Activated T-cell treated with anti-CD3 and anti-CD28 coated beads, Interleukin-2, amount 50 U/mL, for 48 hours (primary cell): ENCODE measurements at places on chromosomes 11 and 22.
A peak's percentile ranks its signal among the peaks of the same experiment; 100 is the strongest.

DNA sequence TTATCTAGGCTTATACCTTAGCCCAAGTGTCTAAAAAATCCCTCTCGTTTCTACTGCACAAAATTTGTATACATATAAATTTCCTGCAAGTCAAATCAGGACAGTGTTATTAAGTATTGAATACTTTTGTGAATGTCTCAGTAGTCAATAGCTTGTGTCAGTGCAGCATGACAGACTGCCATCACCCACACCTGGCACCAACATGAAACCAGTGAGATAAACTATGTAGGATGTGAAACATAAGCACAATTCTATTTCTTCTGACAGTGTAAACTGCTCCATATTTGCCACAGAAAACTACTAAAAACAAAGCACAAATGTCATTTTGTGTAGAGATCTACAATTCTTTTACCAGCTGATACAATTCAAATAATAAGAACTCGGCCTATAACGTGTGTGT lies 542.1 kb upstream of the LUZP2 start:
- no peak for DNase-seq

GRCh38 chr22:35231585-35232084 lies 25.7 kb upstream of the HMGXB4 start:
- DNase-seq: peak; percentile 81

DNA sequence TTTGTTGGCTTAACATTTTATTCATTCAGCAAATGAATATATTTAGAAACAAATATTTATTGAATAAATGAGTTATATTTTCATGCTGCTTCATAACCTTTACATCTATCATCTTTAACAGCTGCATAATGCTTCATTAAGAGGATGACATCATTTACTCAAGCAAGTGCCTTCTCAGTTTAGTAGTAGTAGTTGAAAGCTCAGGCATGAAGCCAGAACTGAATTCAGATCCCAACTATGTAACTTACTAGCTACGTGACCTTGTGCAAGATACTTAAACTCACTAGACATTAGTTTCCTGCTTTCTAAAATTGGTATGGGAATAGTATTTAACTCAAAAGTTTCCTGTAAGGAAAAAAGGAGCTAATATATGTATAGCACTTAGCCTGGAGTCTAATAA lies 90.3 kb downstream of the TMPRSS5 start:
- no peak for DNase-seq

GRCh38 chr22:25827415-25827814 lies 85.4 kb downstream of the MYO18B start:
- no peak for DNase-seq

DNA sequence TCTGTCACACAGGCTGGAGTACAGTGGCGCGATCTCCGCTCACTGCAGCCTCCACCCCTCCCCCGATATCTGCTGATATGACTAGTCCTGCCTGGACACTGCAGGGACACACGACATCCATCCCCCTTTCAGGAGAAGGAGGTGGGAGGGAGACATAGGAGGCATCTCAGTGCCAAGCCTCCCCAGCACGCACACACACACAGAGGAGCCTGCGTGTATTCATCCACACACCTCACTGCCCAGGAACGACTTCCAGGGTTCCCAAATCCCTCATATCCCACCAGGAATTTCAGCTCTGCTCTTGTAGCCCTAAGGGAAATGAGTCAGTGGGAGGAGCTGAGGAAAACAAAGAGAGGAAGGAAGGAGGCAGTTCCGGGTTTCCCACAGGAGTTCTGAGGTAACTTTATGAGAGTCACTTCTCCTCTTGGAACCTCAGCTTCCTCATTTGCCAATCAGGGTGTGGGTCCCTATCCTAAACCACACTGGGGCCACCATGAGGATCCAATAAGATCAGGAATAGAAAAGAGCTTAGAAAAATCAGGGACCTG lies 37.2 kb upstream of the ACER3 start:
- no peak for DNase-seq

- no peak for DNase-seq
Measured at GRCh38 chr11:67545280-67545679, 22.0 kb upstream of the CABP2 start.

- DNase-seq: peak; percentile 49
Measured at GRCh38 chr11:72848846-72849466, 34.7 kb downstream of the ATG16L2 start.

DNA sequence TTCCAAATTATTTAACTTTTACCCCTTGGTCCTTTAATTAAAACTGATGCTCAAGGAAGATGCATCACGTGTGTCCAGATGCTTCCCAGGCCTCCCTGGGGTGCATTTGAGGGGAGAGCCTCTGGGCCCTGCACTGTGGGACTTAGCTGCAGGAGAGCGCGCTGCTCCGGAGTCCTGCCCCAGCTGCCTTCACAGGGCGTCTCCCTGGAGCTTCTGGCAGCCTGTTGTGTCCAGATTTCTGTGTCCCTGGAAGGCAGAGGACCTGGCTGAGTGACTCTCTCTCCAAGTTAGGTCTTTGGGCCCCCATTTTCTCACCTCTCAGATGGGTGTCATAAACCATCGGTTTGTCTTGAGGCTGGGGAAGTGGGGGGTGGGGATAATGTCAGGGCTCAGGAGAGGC lies 3.0 kb downstream of the ARHGAP8 start:
- DNase-seq: no peak

DNA sequence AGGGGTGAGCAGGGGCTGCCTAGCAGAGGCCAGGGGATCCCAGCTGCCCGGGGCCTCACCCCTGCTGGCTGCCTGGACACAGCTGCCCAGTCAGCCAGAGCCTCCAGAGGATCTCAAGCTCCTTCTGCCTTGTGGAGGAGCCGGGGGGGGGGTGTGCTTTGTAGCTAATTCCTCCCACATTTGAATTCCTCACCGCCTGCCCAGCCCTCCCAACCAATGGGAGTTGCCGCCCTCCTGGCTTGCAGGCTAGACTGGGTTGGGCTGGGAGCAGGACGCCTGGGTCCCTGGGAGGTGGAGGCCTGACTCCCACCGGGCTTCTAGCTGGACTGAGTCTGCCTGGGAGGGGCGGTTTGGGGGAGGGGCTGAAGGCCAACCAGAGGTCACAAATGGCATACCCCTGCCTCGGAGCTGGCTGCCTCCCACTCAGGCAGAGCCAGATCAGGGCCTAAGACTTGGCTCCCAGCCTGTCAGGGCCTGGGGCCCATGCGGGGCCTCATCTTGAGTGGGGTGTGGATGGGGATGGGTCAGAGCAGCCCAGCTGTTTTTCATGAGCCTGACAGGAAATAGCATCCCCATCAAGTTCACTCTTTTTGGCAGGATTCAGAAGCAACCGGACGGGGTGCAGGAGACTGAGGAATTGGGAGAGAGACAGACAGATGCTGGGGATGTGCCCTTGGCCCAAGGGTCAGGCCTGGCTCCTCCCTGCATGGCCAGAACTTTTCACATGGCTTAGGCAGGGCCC lies 29.2 kb upstream of the PDE2A start:
- DNase-seq: no peak

- no peak for DNase-seq
Measured at GRCh38 chr11:20626279-20626678, 26.9 kb downstream of the SLC6A5 start.

- DNase-seq: no peak
Measured at GRCh38 chr22:50121202-50121740, 31.5 kb downstream of the MOV10L1 start.

DNA sequence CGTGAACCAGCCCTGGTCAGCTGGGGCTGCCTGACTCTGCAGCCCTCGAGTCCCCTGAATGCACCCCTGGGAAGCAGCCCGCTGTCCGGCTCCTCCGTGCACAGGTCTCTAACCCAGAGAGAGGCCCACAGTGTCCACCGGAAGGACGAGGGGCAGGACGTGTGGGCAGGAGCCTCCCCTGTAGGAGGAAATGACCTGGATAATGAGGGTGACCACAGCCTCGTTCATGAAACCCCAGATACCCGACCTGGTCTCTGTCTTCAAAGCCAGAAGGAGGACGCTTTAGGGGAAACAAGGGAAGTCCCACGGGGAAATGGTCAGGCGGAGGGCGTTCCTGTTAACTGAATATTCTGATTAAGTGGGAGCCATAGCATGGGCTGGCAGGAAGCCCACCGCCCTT lies 23.3 kb downstream of the LIF start:
- no peak for DNase-seq

- DNase-seq: peak; percentile 70
Measured at GRCh38 chr22:33302049-33302545, 243.9 kb upstream of the SYN3 start.

DNA sequence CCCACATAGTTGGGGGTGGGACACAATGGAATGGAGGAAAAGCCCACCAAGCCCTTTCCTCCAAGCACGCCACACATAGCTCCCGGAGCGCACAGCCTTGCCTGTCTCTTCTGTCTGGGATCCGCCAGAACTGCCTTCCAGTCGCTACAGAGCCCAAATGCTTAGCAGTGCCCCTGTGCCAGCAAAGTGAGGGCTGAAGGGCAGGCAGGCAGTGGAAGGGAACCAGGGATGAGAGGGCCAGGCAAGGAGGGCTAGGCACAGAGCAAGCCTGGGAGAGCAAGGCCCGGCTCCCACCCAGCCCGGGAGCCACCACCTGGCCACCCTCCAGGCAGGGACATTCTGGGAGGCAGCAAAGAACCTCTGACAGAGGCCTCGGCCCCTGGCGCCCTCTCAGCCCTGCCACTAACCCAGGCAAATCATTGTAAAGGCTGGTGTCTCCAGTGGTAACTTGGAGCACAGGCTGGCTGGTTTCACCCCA lies 32.5 kb downstream of the PPP2R1B start:
- no peak for DNase-seq

GRCh38 chr22:30150212-30150611 lies 69.9 kb downstream of the HORMAD2 start:
- no peak for DNase-seq

- no peak for DNase-seq
Measured at GRCh38 chr11:86606270-86606835, 66.1 kb downstream of the ME3 start.

DNA sequence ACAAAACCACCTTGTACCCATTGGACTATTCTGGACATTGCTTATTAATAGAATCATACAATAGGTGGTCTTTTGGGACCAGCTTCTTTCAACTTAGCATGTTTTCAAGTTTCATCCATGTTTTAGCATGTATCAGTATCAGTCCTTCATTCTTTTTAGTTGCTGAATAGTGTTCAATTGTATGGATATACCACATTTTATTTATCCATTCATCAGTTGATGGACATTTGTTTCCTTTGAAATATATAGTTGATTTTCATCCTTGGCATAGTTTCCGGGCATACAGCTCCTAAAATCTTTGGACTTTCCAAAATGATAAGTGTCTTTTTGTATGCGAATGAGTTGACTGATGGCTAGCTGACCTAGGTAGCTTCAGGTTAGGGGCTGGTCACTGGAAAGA lies 12.2 kb downstream of the PPP6R3 start:
- DNase-seq: no peak

- DNase-seq: no peak
Measured at GRCh38 chr11:116797816-116798215, 6.1 kb upstream of the APOA5 start.

DNA sequence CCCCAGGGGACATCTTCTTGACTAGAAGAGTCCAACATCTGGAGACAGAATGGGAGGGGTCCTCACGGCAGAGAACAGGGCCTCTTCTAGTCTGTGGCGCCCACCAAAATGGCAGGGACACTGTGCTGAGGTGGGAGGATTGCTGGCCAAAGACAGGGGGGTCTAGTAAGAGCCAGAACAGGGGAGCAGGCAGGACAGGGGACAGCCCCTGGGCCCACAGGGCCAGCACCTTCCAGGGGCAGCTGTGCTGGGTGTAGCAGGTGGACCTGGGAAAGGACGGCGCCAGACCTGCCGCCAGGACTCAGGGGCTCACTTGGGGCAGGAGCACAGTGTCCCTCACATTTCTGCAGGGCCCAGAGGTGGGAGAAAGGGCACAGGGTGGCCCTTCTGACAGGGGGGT lies 858 bp upstream of the APOBEC3A start:
- DNase-seq: no peak

GRCh38 chr22:19929586-19930550 lies 11.7 kb upstream of the COMT start:
- DNase-seq: no peak

GRCh38 chr11:132288036-132288435 lies 917.6 kb downstream of the NTM start:
- DNase-seq: no peak

- DNase-seq: no peak
Measured at GRCh38 chr11:100874203-100874602, 187.1 kb downstream of the ARHGAP42 start.
